Spleen (tissue), 13 donors: ENCODE measurements at places on chromosomes 3 and 15. TPM values are rescaled to one million over a fixed set of nuclear protein-coding genes. Genes with fewer than 3 reads are reported as not detected.

Gene DIPK2A
- 41.8 TPM for total RNA-seq

Gene MORC1
- total RNA-seq = not detected

Gene BDH1
- 17.8 TPM for total RNA-seq

Gene MAP1A
- 3.4 TPM for total RNA-seq

Gene PAQR5
- 0.27 TPM for total RNA-seq

GRCh38 chr15:32851572-32851971 is 133.8 kb downstream of the GREM1 start:
- H3K27me3 ChIP-seq = no peaks in the 10 kb centered on the region
- no peak overlapping the region for H3K27ac ChIP-seq
- no peak for DNase-seq
- H3K36me3 ChIP-seq = no peaks in the 10 kb centered on the region

- H3K4me3 ChIP-seq = peak overlapping the region; percentile 56
- DNase-seq = no peak
- peaks cover 37% of the 10 kb centered on the region for H3K27me3 ChIP-seq
- no peak overlapping the region for H3K27ac ChIP-seq
- no peaks in the 10 kb centered on the region for H3K36me3 ChIP-seq
- no peaks in the 10 kb centered on the region for H3K4me1 ChIP-seq
These were observed 1.2 kb downstream of the ROBO2 start for GRCh38 chr3:77040926-77041722.
